NT2/D1 (cell line): ENCODE measurements at places on chromosomes 5 and 9.

- DNase-seq = no peak
These were observed 43.0 kb downstream of the MARCHF3 start for GRCh38 chr5:126987271-126987899.

GRCh38 chr5:109253262-109253661, 156.5 kb downstream of the PJA2 start:
- no peak for DNase-seq

DNA sequence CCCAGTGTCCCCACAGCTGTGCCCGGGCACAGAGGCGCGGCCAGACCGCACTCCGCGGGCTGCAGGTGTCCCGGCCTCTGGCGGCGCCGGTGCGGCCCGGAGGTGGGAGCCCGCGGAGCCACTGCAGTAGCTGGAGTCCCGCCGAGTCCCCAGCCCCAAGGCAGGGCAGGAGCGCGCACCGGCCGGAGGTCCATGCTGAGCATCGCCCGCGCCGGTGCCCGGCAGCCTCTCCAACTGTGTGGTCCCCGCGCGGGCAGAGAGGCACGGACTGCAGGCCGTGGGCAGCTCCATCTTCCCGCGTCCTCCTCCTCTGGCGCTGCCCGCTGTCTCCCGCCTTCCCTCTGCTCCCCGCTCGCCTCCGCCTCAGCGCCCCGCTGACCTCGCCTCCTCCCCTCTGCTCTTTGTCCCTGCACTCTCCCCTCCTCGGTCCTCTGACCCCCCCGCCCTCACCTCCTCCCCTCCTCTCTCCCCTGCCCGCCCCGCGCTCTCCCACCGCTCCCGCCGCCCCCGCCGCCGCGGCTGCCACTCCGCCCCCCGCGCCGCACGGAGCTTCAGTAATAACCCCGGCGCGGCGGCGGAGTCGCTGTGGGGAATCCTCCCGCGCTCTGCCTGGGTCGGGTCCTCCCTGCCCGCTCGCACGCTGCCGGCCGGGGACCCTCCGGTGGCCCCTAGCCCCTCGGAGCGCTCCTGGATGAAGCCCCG, at the start of gene ADAMTS16:
ADAMTS16 (plus strand) TSS at position 554 of the 702 bp plus-strand sequence; CDS start at position 692, 138 bp downstream.
- no peak for DNase-seq

DNA sequence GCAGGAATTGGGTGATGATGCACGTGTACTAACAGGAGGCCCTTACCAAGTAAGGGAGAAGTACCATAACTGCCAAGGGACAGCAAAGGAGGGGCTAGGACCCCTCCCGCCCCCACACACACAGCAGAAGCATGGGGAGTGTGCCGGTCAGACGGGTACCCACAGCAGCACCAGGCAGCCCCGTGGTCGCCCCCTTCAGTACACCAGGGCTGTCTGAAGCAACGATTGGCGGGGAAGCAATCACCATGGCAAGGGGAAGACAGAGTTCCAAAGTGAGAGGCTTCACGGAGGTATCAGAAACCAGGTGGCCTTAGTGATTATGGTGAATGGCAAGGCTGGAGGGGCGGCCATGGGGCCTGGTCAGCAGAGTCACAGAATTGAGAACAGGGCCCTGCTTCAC, 72.2 kb downstream of the CAMSAP1 start:
- no peak for DNase-seq

DNA sequence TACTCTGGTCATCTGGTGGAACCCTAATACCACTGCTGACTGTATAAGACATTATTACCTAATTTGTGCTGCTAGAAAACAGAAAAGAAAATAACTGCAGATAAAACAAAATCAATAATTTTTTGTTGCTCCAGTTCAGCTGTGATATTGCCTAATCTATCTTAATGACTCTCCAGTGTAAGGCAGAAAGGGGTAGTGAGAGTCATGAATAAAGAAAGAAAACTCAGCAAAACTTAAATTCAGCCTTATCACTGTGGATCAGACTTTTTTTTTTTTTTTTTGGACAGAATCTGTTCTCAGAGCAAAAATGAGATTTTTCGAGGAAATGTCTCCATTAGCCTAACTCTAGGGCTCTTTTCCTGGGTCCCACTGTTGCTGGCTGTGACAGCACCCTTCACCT, 1.1 kb upstream of the DOCK2 start:
- DNase-seq = no peak

GRCh38 chr5:171931163-171931562, 75.3 kb downstream of the FBXW11 start:
- no peak for DNase-seq

DNA sequence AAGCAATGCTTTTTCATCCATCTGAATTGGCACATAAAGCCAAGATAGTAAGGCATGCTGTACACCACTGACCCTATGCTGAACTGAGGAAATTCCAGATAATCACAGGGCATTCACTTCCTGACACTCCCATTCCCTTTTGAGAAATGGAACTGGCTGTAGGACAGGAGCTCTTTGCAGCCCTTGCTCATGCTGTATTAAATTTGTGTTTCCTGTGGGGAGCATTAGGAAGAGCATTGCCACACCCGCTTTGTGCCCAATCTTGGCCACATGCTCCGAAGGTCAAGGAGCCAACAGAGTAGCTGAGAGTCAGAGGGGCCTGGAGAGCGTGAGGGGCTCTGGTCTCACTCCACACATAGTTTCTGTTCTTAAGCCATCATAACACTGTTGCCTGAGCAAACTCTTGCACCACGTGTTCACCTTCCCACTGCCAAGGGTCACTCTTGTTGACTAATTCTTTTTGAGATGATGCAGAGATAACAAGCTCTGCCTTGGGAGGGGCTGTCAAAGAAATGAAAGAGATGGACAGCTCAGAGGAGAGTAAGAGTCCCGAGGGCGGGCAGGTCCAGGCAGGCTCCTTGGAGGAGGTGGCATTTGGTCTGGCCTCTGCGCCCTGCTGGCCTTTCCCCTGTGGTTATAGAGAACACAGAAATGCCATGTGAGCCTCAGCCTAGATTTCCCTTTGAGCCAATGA, 31.7 kb upstream of the ARAP3 start:
- DNase-seq = no peak

DNA sequence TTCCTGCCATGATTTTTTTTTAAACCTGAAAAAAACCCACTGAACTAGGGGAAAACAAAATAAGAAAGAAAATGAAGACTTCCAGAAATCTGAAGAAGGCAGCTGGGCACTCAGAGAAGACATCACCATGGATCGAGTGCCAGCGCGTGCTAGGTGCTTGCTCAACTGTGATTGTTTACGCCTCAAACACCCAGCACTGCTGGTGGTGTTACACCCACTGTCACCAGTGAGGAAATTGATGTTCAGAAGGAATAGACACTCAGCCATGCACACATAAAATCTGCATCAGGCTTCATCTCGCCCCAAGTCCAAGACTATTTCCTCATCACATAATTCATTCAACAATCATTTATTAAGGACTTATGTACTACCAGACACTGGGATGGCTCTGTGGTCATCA, 82.1 kb downstream of the HRH2 start:
- DNase-seq = no peak

DNA sequence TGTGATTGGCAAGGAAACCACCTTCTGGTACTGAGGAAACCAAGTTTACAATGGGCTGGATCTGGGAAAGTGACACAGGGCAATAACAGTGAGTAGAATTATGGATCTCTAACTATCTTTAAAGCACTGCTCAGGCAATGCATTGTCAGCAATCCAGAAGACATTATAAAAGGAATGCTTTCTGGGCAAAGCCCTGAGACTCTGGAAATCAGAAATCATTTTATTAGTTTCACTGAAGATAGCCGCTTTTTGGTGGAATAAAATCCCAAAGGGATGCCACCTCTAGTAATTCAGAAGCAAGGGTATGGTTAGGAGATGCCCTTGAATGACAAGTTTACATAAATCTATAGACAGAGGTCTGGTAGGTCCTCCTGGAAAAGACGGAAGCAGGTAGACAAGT, 211.1 kb downstream of the DMRT2 start:
- DNase-seq = no peak

- no peak for DNase-seq
These were observed 118.3 kb downstream of the PIK3R1 start for GRCh38 chr5:68333649-68334552.

DNA sequence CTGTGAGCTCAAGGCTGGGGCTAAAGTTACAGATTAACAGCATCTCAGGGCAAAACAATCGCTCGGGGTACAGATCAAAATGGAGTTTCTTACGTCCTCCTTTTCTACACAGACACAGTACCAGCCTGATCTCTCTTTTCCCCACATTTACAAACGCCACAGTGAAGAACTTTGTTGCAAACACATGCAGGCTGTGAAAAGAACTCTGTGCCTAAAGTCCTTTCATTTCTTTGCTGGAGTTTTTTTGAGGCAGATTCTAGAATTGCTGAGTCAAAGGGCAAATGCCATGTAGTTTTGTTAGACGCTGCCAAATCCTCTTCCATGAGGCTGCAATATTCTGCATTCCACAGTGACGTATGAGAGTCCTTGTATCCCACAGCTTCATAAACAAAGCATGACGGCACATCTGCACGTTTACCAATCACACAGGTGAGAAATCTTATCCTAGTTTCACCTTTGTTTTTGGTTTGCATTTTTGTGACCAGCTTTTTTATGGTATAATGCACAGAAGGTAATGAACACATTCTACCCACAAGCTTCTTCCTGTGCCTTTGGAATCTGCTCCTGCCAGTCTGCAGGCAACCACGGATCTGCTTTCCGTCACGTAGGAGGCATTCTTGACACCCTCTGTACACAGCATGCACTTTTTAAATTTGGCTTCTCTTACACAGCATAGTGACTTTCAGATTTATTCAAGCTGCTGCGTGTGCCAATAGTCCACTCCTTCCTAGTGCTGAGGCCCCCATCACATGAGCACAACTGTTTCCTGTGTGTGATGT, 44.6 kb upstream of the LPCAT1 start:
- DNase-seq = no peak

DNA sequence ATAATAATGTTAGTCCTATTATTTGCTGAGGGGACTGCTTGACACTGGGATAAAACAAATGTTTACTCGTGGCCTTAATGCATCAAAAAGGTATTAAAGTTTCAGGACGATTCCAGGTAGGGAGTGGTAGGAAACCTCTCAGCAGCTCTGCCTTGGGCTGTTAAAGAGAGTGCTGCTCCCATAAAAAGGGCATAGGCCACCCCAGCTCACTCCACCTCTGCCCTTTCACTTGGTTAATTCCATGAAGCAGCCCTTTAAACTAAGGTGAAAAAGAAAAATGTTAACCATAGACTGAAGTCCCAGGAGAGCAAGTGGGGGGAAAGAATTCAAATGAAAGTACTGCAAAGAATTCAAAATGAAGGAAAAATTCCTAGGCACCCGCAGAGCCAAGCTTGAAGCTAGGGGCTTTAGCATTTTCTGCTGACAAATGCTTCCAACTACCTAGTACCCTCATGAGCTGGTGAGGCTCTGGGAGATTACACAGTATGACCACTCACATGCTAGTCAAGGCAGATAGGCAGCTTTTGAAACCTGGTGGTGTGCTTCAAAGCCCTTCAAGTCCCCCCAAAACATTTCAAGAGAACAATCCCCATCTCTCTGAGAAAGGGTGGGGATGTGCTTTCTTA, 8.5 kb downstream of the KLF9 start:
- DNase-seq = no peak

GRCh38 chr9:93945400-93946337, 9.5 kb downstream of the BARX1 start:
- no peak for DNase-seq

GRCh38 chr9:108479989-108480652, 375.7 kb downstream of the ACTL7B start:
- no peak for DNase-seq

- DNase-seq = no peak
These were observed 63.5 kb downstream of the ENC1 start for GRCh38 chr5:74576941-74577456.

DNA sequence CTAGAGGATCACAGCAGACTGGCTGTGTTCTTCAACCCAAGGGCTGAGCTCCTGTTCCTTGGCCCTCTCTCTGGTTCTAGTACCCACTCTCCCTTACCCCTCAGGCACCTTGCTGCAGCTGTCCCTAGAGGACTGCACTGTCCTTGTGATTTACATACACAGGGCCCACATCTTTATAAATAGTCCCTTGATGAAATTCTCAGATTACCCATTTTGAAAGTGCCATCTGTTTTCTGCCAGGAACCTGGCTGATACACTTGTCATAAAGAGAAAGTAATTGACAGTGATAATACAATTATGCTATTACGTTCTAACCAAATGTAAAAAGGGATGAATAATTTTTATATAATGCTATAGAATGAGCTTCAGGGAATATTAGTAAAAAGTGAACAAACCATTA, 16.5 kb upstream of the SPARC start:
- DNase-seq = no peak

DNA sequence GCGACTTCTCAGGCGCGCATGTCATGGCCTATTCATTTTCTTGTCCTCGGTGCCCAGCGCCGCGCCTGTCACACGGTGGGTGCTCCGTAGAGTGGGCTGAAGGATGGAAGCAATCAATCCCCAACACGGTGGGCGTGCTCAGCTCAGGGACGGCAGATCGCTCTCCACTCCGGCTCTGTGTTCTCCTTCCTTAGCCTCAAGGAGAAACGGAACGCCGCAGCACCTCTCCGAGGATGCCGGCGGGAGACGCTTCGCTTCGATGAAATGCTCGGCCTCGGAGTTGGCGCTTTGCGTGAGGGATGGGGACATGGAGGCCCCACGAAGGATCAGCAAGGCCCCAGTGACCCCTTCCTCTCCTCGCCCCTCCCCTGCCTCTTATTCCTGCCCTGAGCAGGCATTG, 199.5 kb downstream of the C9orf50 start:
- DNase-seq = no peak

GRCh38 chr5:16936150-16936988, at the start of gene MYO10:
Gene MYO10 (minus strand): TSS chr5:16936288. CDS start chr5:16935808, 480 bp downstream.
- DNase-seq = peak; percentile 48

GRCh38 chr9:77427256-77427927, 220.7 kb downstream of the GNA14 start:
- no peak for DNase-seq

DNA sequence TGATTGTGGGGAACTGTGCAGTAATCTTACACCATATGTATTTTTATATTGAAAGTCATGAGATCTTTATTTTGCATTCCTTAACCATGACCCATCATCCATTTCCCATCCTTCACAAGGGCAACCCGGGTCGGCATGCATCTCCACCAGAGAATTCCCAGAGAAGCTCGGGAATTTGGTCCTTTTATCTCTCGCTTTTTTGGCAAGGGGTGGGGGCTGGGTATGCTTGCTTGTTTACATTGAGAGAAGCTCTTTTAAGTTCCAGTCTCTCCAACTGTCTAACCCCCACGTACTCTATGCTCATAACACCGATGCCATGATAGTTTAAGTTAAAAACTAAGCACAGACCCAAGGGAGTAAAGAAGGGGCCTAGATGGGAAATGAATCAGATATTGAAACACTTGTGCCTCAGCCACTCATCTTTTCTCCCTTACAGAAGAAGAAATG, 109.9 kb upstream of the NFIB start:
- peak; percentile 35 for DNase-seq

GRCh38 chr9:137294681-137295237, 7.3 kb downstream of the NRARP start:
- no peak for DNase-seq

- DNase-seq = no peak
These were observed 102.2 kb upstream of the ICE1 start for GRCh38 chr5:5320062-5320805.

DNA sequence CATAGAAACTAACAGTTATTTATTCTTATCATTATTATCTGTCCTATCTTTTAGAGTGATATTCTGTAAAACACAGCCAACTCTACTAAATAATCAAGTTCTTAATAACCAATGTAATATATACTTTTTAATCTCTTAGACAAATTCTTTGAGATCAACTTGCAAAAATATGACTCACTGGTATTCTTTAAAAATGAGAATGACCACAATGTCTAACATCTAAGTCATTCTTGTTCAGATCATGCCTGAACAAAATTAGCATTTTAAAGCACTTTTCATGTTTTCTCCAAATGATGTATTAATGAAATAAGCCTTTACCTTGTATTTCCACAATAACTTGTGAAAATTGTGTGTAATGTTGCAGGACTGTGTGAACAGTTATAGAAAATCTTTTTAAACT, 356.9 kb upstream of the RGMB start:
- no peak for DNase-seq
